A673 (cell line): ENCODE measurements at places on chromosomes 1 and 21. TPM values are rescaled to one million over a fixed set of nuclear protein-coding genes. Genes with fewer than 3 reads are reported as not detected.

Gene PGLYRP3
- total RNA-seq: not detected in 2 replicates

Gene CFAP141
- total RNA-seq: not detected in 2 replicates

Gene HES4
- 18.5 and 20.8 TPM in 2 replicates for total RNA-seq

Gene ZNF695
- 14.1 and 15.9 TPM in 2 replicates for total RNA-seq

Gene ACOT11
- 5.5 and 5.6 TPM in 2 replicates for total RNA-seq

Gene NCF2
- total RNA-seq: not detected in 2 replicates

Gene GBP1
- total RNA-seq: 9.4 and 10.1 TPM in 2 replicates

Gene KRTAP11-1
- not detected in 2 replicates for total RNA-seq

Gene MYCL
- total RNA-seq: 0.58 and 2.1 TPM in 2 replicates

Gene ELAPOR1
- 0.17 and 0.24 TPM in 2 replicates for total RNA-seq

Gene C1orf53
- total RNA-seq: 1.4 TPM in 1 of 2 replicates, not detected in the other

Gene PRR9
- not detected in 2 replicates for total RNA-seq

Gene CELF3
- 0.15 TPM in 1 of 2 replicates, not detected in the other for total RNA-seq

Gene FLG2
- total RNA-seq: not detected in 2 replicates

Gene RNF186
- total RNA-seq: not detected in 2 replicates

Gene NDUFS5
- 279 and 284 TPM in 2 replicates for total RNA-seq

Gene EDN2
- total RNA-seq: not detected in 2 replicates

Gene SPRR5
- total RNA-seq: not detected in 2 replicates

Gene RGS13
- total RNA-seq: 0.09 TPM in 1 of 2 replicates, not detected in the other

Gene CYB561D1
- 5.7 and 7.3 TPM in 2 replicates for total RNA-seq

Gene VASH2
- 2.7 and 4.3 TPM in 2 replicates for total RNA-seq

Gene MSH4
- 0.59 and 1.0 TPM in 2 replicates for total RNA-seq

Gene TRIM58
- not detected in 2 replicates for total RNA-seq

Gene SF3B4
- 124 and 137 TPM in 2 replicates for total RNA-seq

Gene FCRL5
- not detected in 2 replicates for total RNA-seq

Gene SDE2
- 26.7 and 27.7 TPM in 2 replicates for total RNA-seq

Gene KCNQ4
- total RNA-seq: 0.62 and 1.4 TPM in 2 replicates

Gene PRRX1
- 4.5 and 5.6 TPM in 2 replicates for total RNA-seq

Gene PADI1
- 0.56 and 0.72 TPM in 2 replicates for total RNA-seq

Gene NUF2
- total RNA-seq: 89.3 and 91.6 TPM in 2 replicates

Gene DEPDC1
- total RNA-seq: 70.3 and 71.5 TPM in 2 replicates

Gene FOXD3
- total RNA-seq: 4.5 and 4.7 TPM in 2 replicates

Gene ZDHHC18
- total RNA-seq: 27.9 and 31.5 TPM in 2 replicates

Gene COL8A2
- 0.22 and 0.24 TPM in 2 replicates for total RNA-seq

Gene ADCY10
- total RNA-seq: 0.19 and 0.44 TPM in 2 replicates

Gene HES3
- total RNA-seq: not detected in 2 replicates

Gene RGSL1
- not detected in 2 replicates for total RNA-seq

Gene P3H1
- 57.8 and 64.9 TPM in 2 replicates for total RNA-seq

Gene RAB25
- 0.47 and 0.66 TPM in 2 replicates for total RNA-seq

Gene CNIH3
- 3.7 and 3.8 TPM in 2 replicates for total RNA-seq

Gene LENEP
- total RNA-seq: 1.4 and 1.7 TPM in 2 replicates

Gene IGSF5
- not detected in 2 replicates for total RNA-seq

Gene IARS2
- 79.7 and 80.5 TPM in 2 replicates for total RNA-seq

Gene ZNF691
- 13.5 and 14.2 TPM in 2 replicates for total RNA-seq

Gene RXFP4
- total RNA-seq: not detected in 2 replicates

Gene IL19
- not detected in 2 replicates for total RNA-seq

Gene TPR
- total RNA-seq: 136 and 137 TPM in 2 replicates

Gene ANGPTL1
- 5.0 and 6.8 TPM in 2 replicates for total RNA-seq

Gene OR11L1
- not detected in 2 replicates for total RNA-seq
